Mammary epithelial cell (primary cell): ENCODE measurements at places on chromosomes 6 and 20.

DNA sequence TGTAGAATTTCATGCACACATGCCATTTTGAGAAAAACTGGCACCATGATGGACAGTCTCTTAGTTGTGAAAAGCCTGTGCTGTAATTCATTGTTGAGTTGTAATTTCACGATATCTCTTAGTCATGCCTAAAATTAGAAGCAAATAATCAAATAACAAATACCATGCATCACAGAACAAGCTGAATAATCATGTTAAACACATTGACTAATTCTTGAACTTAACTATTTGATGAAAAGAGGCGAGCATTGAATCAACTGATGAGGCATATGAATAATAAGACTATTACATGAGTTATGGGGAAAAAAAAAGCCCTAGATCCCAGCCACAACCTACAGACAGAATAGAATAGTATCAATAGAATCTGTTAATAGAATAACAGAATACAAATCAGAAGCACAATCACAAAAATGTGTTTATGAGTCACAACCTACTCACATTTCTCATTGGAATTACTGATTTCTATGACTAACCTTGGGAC lies 14.2 kb upstream of the RNF217 start:
- DNase-seq = peak; percentile 74

DNA sequence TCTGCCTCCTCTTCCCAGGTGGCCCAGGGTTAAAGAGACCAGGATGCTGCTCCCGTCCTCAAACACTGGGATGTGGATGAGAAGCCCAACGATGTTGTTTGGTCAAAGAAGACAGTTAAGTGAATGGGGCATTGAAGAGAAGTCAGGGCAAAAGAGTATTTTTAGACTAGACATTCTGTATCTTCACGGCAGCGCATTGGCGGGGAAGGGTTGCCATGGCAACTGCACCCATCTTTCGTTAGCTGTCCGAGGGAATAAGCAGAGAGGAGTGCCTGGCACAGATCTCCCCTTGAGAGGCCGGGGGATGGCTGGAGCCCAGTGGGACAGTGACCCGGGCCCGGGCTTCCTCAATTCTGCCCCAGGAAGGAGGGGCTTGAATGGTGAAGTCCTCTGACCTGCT lies 56.4 kb upstream of the GPR31 start:
- DNase-seq = no peak

- no peak for DNase-seq
Measured at GRCh38 chr20:22814471-22815205, 220.5 kb upstream of the SSTR4 start.

- DNase-seq = no peak
Measured at GRCh38 chr6:35489995-35490791, 6.7 kb downstream of the TEAD3 start.

- no peak for DNase-seq
Measured at GRCh38 chr6:2108700-2109306, 136.6 kb downstream of the GMDS start.

GRCh38 chr6:44309092-44309491 lies 4.1 kb downstream of the AARS2 start:
- DNase-seq = peak; percentile 96

GRCh38 chr6:37516920-37517405 lies 17.3 kb upstream of the CCDC167 start:
- DNase-seq = no peak

GRCh38 chr20:42110301-42110700 lies 492.1 kb upstream of the CHD6 start:
- no peak for DNase-seq

DNA sequence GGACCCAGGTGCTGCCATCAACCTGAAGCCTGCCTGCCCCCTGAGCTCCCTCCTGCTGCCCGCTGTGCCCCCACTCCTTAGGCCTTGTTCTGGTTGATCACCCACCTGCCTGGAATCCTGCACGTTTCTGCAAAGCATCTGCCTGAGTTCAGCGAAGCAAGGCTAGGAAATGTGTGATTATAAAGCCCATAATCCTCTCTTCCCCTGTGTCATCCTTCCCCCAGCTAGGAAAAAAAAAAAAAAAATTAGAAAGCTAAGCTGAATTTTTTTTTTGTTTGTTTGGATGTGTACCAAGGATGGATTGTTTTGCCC lies 93.2 kb downstream of the FOXA2 start:
- no peak for DNase-seq

DNA sequence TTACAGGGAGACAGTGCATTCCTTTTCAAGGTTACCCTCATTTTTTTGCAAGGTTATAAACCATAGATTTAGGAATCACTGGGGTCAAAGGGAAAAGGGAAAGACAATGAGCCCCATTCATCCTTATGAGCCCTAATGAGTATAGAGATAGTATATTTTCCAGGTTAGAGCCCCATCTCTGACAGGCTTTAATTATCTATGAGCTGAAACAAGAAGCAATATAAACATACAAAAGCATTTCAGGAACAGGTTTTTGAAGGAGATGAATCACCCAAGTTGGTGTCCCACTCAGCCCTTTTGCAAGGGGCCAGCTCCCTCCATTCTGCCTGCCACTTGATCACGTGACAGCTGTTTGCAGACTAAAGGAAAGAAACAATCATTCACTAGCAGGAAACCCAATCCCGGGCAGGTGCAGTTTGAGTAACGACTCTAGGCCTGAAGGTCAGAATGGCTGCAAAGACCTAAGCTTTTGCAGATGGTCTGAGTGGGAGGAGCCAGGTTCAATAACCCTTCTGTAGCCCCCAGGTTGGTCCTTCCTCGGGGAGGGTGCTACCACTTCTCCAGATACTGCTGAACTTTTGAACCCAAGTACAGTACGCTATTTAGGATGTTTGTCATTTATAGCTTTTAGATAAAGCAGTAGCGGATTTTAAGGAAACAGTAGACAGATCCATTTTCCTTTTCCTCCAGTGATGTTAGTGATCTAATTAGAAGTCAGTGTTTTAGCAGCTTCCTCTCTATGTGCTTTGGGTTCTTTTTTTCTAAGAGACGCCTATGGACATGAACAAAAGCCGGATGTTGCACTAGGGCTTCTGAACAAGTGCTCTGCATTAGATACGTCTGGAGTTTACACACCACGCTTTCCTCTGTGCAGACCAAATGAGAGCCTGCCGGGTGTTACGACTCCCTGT lies 253.2 kb downstream of the SOX4 start:
- no peak for DNase-seq

DNA sequence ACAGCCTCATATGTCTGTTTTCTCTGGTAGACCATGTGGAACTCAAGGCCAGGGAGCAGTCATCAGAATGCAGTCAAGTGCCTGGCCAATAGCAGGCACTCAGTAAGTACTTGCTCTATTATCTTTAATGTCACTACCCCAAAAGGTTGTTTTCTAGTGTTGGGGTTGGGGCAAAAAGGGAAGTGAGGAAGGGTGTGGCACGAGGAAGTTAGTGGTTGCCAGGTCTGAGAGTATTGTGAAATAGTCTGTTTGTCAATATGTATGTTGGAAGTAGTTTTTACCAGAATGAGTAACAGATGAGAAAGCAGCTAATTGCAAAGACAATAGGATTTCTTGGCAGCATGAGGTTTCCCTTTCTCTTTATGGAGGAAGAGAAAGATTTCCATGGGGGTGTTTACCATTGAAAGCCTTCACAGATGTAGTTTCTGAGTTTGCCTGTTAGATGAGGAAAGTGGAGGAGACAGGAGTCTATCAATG lies 59.5 kb upstream of the ARMH2 start:
- DNase-seq = peak; percentile 64

GRCh38 chr6:166318649-166319600 lies 10.7 kb upstream of the PRR18 start:
- DNase-seq = no peak
